ENCODE measurements at places on chromosomes 1 and 21. TPM values are rescaled to one million over a fixed set of nuclear protein-coding genes. Genes with fewer than 3 reads are reported as not detected.

DNA sequence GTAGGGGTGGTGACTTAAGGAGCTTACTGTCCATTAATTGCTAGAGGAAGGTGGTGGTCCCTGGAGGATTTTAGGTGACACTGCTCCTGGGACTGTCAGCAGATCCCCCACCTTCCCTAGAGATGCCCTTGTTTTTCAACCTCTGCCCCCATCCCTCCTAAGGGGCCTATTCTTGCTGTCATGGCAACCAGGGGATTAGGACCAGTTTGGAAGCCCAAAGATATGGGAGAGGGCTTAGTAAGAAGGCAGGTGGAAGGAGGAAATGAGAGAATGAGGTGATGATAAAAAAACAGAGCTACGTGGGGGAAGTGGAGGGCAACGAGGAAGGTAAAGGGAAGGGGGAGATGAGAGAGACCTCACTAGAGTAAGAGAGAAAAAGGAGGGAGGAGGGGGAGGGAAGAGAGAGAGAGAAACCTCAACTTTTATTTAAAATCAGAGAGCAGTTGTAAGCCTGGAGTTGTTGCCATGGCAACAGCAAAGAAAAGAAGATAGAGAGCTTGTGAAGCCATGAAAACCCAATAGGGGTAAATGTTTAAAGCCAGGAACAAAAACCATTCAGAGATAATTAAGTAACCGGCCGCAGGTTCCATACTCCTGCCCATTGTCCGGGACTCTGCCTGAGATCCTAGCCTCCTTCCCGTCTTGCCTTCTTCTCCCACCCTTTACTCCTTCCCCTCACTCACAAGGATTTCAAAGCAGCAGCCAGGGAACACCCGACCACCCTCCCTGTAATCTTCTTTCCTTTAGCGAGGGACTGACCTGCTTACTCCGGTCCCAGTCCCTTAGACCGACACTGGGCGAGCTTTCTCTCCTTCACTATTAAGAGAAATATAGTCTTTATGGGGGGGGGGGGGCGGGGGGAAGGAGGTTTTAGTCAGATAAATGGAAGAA, 20.6 kb downstream of the KIRREL1 start:
- DNase-seq = no peak

DNA sequence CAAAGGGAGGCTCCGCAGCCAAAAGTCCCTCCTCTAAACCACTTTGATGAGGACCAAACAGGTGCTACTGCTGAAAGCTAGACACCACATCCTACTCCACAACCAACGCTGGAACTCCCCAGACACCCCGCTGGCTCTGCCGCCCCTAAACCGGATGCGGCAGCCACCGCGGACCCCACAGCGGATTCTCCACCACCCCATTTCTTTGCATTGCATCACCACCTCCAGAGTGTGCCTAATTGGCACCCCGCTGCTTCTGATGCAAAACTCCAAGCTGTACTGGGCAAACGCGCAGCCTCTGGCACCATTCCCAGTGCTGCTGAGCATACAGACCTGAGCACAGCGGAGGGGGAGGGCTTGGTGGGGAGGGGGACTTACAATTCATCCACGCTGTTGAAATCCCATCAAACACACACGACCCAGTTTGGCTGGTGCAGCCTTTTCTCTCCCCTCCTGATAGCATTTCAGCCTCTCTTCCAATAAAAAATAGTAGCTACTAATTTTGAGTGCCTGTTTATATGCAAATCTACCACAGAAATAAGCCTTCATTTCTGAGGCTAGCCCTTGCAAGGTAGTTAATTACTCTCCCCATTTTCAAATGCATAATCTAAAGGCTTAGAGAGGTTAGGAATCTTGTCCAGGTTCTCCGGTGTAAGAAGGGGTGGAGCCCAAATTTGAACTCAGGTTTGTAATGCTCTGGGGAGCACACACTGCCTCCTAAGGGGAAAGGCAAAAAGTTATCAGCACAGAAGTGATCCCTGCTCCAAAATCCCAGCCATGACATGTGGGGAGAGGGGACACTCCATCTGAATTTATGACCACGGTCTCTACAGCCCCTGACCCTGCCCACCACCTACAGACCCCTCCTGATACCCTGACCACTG, 12.2 kb upstream of the RGS16 start:
- DNase-seq = no peak

GPR61 gene
- polyA plus RNA-seq = 0.87 TPM

DNA sequence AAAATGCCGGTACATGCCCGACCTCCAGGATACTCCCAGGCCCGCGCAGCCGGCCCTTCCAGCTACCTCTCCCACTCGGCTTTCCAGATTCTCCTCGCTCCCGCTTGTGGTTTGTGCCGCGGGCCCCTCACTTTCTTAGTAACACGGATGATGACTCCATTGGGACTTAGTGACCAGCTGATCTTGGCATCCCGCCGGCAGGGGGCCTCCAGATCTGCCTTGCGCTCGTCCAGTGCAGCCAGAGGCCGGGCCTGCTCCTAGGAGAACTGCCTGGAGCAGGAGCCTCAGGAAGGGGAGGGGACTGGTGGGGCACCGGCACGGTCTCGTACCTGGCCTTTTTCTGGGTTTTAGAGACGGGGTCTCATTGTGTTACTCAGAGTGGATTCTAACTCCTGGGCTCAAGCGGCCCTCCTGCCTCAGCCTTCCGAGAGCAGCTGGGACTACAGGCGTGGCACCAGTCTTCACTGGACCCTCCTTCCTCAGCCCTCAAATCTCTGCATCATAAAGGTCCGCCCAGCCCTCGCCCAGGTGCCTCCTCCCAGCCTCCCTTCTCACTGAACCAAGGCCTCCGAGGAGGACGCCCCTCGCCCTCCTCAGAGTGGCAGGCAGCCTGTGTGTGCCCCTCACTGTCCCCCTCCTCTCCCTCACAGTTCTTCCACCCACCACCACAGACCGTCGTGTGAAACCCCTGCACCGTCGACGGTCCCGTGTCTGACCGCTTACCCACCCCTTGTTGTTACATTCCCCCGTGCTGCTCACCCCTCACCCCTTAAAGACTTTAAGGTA, 78.6 kb downstream of the SLC25A24 start:
- DNase-seq = no peak

DNA sequence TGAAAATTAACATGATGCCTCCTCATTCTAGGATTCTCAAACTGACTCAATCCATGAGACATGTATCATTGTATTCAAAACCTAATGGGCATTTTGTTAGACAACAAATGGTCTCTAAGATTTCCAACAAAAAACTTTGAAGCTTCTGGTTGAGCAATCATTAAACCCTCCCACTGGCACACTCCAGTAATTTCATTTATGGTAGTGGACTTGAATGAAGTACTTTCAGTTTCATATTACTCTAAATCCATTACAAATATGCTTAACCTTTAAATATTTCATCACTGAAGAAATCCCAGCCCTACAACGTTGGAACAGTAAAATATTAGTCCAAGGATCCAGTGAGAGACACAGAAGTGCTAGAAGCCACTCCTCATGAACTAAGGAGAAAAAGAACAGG, 43.5 kb downstream of the GBP6 start:
- DNase-seq = peak; percentile 7

GRCh38 chr1:167332503-167332902, 111.8 kb downstream of the POU2F1 start:
- DNase-seq = no peak

DNA sequence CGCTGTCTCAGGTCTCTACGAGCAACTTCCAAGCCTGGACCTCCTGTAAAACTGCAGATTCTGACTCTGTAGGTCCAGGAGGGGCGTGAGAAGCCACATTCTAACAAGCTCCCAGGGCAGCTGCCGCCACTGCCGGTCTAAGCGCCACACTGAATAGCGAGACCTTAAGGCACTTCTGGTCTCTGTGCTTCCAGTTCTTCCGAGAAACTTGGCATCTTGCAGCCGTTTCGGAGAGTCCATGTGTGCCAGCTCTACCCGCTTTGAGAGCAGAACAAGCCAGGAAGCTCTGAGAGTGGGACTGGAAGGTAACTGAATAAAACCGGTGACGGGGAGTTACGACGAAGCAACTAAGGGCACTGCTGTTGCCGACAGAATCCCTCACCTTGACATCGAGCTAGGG, 12.5 kb downstream of the AGT start:
- DNase-seq = no peak

DNA sequence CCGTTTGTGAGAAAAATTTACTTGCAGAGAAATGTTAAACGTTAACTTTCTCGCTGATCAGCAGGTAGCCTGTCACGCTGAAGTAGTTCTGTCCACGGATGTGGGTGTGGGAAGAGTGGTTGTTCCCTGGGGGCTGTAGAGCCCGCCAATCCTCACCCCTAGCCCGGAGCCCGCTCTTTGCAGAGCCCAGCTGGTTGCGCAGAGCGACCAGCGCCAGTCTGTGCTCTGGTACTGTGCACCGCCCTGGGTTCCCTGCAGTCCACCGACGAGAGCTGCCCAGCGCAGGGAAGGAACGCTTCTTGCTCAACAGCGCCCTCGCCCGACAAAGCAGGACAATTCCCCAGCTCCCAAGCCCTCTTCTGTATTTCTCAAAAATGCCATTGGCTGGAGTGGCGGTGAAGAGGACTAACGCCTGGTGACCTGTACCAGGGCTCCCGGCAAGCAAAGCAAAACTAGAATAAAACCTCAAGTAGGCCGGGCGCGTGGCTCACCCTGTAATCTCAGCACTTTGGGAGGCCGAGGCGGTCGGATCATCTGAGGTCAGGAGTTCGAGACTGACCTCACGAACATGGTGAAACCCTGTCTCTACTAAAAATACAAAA, 3.3 kb downstream of the RIPPLY3 start:
- peak; percentile 81 for DNase-seq

GRCh38 chr21:42759594-42759927, 106.1 kb downstream of the PDE9A start:
- DNase-seq = no peak

DNA sequence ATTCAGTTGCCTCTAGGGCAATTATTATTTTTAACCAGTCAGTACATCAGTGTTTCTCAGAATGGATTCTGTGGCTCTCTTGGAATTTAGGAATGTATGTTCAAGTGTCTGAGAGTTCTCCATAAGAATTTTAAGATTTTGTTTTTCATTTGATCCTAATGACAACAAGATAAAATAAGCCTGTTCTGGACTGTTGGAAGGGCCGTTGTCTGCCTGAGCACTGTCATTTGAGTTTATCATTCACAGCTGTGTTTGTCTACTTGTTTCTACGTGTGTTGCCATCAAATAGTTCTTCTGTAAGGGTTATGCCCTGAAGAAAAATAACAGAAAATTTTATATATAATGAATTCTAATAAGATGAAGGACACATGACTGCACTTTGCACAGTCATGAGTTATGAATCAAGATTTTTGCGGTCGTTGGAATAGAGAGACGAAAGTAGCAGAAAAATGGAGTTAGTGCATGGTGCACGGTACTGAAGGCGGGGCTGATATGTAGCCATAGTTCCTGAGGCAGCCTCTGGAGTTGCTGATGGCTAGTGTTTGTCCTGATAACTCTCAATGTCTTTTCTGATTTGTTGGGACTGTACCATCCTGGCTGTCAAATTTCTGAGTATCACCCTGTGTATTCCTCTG, 92.5 kb downstream of the NOS1AP start:
- no peak for DNase-seq

DNA sequence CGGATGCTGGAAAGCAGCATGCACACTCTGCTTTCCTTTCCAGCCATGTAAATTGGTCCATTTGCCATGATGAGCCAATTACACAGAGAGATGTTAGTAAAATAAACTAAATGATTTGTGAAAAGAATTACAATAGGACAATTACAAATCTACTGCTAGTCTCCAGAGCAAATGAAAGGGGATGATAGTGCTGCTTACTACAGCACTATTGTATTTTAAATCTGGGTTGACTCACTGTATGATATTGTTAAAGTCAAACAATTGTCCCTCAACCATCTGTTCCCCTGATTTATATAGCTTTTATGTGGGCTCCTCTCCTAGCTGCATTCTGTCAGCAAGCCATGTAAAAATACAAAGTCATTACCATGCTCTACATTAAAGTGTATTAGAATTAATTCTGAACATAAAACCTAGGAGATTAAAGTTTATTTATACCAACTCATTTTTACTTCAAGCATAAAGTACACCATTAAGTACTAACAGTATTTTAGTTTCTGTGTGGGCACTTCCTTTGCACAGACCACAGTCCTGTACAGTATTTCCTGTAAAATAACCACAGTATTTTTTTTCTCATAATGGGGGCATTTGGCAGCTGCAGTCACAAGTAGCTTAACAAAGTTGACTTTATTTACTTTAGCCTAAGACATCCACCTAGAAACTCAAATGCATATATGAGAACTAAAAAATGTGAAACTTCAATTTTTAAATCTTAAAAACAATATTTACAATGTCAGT, 135.8 kb downstream of the VAV3 start:
- no peak for DNase-seq
